Activated T-helper 2 cell treated with anti-CD3 and anti-CD28 coated beads, Interferon-gamma antibody, Interleukin-2, Interleukin-4, amounts not matched to agents 10 μg/mL and 5 μg/mL and 100 μg/mL, durations not matched to agents 14 hours and 24 hours and 36 hours (primary cell): ENCODE measurements at places on chromosomes 4 and X.

DNA sequence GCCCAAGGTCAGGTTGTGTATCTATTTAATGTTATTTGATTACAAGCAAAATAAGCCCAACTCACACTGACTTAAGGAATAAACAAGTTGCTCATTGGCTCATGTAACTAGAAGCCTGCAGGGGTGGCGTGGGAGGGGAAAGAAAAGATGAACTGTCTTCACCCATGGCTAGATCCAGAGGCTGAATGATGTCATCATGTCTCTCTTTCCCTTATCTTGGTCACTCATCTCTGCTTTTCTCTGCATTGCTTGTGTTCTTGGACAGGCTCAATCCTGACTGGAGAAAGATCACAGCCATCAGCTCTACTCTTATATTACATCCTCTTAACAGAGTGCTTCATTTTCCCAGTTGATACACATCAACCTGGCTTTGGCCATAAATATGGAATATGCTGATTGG lies 290.0 kb upstream of the DIAPH2 start:
- no peak overlapping the region for H3K4me3 ChIP-seq
- no peaks in the 10 kb centered on the region for H3K36me3 ChIP-seq
- DNase-seq = no peak
- no peaks in the 10 kb centered on the region for H3K27me3 ChIP-seq

GRCh38 chr4:76748649-76749048 lies 149.3 kb downstream of the SOWAHB start:
- H3K27ac ChIP-seq = no peak overlapping the region
- H3K4me1 ChIP-seq = no peaks in the 10 kb centered on the region
- no peak overlapping the region for H3K4me3 ChIP-seq
- DNase-seq = no peak
- no peaks in the 10 kb centered on the region for H3K36me3 ChIP-seq
- peaks cover 35% of the 10 kb centered on the region for H3K27me3 ChIP-seq

- H3K4me3 ChIP-seq = no peak overlapping the region
- H3K27me3 ChIP-seq = no peaks in the 10 kb centered on the region
- no peaks in the 10 kb centered on the region for H3K4me1 ChIP-seq
These were observed 47.2 kb downstream of the SLC34A2 start for GRCh38 chr4:25702848-25703247.

DNA sequence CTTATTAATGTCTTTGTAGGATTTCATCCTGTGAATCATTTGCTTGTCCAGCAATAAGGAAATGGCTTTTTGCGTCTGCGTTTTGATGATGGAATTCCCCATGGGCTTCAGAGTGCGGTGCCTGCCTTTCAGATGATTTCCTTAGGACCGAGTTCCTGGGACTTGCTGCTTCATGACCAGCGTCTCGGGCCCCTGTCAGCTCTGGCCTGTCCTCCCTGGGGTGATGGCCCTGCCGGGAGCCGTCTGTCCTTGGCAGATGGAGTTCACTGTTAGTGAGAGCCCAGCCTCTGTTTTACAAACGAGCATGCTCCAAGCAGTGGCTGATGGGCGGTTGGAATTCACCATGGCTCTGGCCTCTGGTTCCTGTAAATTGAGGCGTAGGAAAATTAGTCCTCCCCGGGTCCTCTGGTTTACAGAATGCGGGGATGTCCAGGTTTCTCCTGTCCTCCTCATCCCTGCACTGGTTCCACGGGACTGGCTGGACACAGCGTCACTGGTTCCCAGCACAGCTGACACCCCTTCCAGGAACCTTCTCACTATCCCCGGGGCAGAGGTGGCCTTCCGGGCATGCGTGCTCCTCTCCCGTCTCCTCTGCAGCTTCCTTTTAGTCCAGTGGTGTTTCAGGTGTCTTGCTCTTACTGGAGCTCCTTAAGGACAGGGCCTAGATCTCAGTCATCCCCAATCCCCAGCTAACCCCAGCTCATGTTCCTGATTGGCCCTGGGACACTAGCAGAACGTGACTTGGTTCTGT lies 34.9 kb downstream of the TBC1D14 start:
- no peak overlapping the region for H3K27ac ChIP-seq
- DNase-seq = no peak
- H3K36me3 ChIP-seq = no peaks in the 10 kb centered on the region
- no peaks in the 10 kb centered on the region for H3K27me3 ChIP-seq
- peaks cover 33% of the 10 kb centered on the region for H3K4me1 ChIP-seq
- no peak overlapping the region for H3K4me3 ChIP-seq

DNA sequence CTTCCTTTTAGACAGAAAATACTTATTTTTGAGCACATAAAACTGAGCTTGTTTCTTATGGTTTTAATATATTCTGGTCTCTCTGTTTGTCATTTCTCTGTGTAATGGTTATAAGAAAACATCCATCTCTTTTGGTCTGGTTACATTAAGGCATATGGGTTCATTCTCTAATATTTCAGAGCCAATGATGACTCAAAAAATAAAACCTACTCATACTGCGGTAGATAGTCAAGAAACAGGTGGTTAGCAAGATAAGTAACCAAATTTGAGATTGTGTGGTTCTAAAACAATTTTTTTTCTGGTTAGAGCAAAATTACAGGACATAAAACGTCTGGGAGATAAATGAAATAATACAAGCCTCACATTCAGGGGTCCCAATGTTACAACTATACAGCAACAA lies 654.5 kb downstream of the STIM2 start:
- H3K4me3 ChIP-seq = no peak overlapping the region
- H3K36me3 ChIP-seq = no peaks in the 10 kb centered on the region
- no peaks in the 10 kb centered on the region for H3K4me1 ChIP-seq
- no peaks in the 10 kb centered on the region for H3K27me3 ChIP-seq
- DNase-seq = no peak

GRCh38 chr4:55670695-55671094 lies 34.6 kb upstream of the NMU start:
- DNase-seq = no peak
- H3K4me1 ChIP-seq = no peaks in the 10 kb centered on the region
- H3K27ac ChIP-seq = no peak overlapping the region
- no peaks in the 10 kb centered on the region for H3K36me3 ChIP-seq
- H3K27me3 ChIP-seq = peaks cover 3% of the 10 kb centered on the region

- no peak overlapping the region for H3K27ac ChIP-seq
- no peak overlapping the region for H3K4me3 ChIP-seq
- no peak for DNase-seq
- H3K4me1 ChIP-seq = peaks cover 15% of the 10 kb centered on the region
- no peaks in the 10 kb centered on the region for H3K27me3 ChIP-seq
These were observed 73.1 kb downstream of the HMGB2 start for GRCh38 chr4:173261052-173261451.

DNA sequence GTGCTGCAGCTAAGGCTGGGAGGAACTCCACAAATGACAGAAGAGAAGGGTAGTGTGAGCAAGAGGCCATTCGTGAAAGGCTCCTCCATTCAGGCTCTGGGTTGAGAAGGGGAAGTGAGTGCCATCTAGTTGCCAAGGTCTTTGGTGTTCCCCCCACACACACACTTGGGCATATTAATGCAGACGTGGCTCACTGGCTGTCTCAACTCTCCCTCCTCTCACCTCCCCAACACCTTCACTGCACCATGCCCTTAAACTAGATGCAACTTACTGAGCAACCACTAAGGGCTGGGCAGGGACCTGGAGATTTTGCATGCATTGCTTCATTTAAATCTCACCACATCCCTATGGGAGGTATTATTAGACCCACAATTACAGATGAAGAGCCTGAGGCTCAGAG lies 8.7 kb downstream of the CLRN2 start:
- H3K27me3 ChIP-seq = peaks cover 16% of the 10 kb centered on the region
- H3K27ac ChIP-seq = no peak overlapping the region
- DNase-seq = no peak
- no peaks in the 10 kb centered on the region for H3K4me1 ChIP-seq
- no peaks in the 10 kb centered on the region for H3K36me3 ChIP-seq
- H3K4me3 ChIP-seq = no peak overlapping the region

GRCh38 chrX:153638436-153639176 lies 8.4 kb upstream of the DUSP9 start:
- no peaks in the 10 kb centered on the region for H3K36me3 ChIP-seq
- no peak for DNase-seq
- peaks cover 9% of the 10 kb centered on the region for H3K4me1 ChIP-seq

DNA sequence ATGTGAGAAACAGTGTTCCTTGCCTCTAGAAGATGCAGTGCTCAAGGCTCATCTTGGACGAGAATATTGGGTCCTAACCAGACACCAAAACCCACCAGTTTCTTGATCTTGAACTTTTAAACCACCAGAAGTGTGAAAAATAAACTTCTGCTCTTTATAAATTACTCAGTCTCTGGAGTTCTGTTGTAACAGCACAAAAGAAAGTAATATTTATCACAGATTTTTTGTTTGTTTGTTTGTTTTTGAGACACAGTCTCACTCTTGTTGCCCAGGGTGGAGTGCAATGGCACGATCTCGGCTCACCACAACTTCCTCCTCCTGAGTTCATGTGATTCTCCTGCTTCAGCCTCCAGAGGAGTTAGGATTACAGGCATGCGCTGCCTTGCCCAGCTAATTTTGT lies 371.1 kb upstream of the NDST4 start:
- H3K27ac ChIP-seq = no peak overlapping the region
- no peak for DNase-seq
- H3K4me1 ChIP-seq = no peaks in the 10 kb centered on the region
- H3K4me3 ChIP-seq = no peak overlapping the region
- no peaks in the 10 kb centered on the region for H3K27me3 ChIP-seq

- H3K4me3 ChIP-seq = no peak overlapping the region
- no peaks in the 10 kb centered on the region for H3K36me3 ChIP-seq
- no peak for DNase-seq
- H3K27ac ChIP-seq = no peak overlapping the region
- H3K27me3 ChIP-seq = no peaks in the 10 kb centered on the region
- H3K4me1 ChIP-seq = no peaks in the 10 kb centered on the region
These were observed 598.7 kb downstream of the EPHA5 start for GRCh38 chr4:65071564-65071963.

- no peaks in the 10 kb centered on the region for H3K27me3 ChIP-seq
- H3K36me3 ChIP-seq = no peaks in the 10 kb centered on the region
- no peak for DNase-seq
- H3K4me1 ChIP-seq = no peaks in the 10 kb centered on the region
- no peak overlapping the region for H3K27ac ChIP-seq
These were observed 66.8 kb upstream of the PLS3 start for GRCh38 chrX:115494161-115494560.

- no peak for DNase-seq
- no peaks in the 10 kb centered on the region for H3K27me3 ChIP-seq
- H3K27ac ChIP-seq = no peak overlapping the region
- no peak overlapping the region for H3K4me3 ChIP-seq
- H3K36me3 ChIP-seq = no peaks in the 10 kb centered on the region
These were observed 82.9 kb upstream of the PNPLA4 start for GRCh38 chrX:8010105-8010504.

- H3K4me1 ChIP-seq = no peaks in the 10 kb centered on the region
- no peaks in the 10 kb centered on the region for H3K27me3 ChIP-seq
- H3K4me3 ChIP-seq = no peak overlapping the region
- no peak overlapping the region for H3K27ac ChIP-seq
- no peak for DNase-seq
These were observed 205.0 kb upstream of the PDE5A start for GRCh38 chr4:119833611-119834010.

GRCh38 chr4:19437008-19437407 lies 814.7 kb upstream of the SLIT2 start:
- no peak overlapping the region for H3K4me3 ChIP-seq
- no peak overlapping the region for H3K27ac ChIP-seq
- H3K4me1 ChIP-seq = no peaks in the 10 kb centered on the region
- no peaks in the 10 kb centered on the region for H3K36me3 ChIP-seq

- DNase-seq = no peak
- no peak overlapping the region for H3K4me3 ChIP-seq
- peaks cover 1% of the 10 kb centered on the region for H3K27me3 ChIP-seq
- H3K27ac ChIP-seq = no peak overlapping the region
- H3K4me1 ChIP-seq = no peaks in the 10 kb centered on the region
These were observed 50.4 kb downstream of the CCDC160 start for GRCh38 chrX:134287346-134287745.

DNA sequence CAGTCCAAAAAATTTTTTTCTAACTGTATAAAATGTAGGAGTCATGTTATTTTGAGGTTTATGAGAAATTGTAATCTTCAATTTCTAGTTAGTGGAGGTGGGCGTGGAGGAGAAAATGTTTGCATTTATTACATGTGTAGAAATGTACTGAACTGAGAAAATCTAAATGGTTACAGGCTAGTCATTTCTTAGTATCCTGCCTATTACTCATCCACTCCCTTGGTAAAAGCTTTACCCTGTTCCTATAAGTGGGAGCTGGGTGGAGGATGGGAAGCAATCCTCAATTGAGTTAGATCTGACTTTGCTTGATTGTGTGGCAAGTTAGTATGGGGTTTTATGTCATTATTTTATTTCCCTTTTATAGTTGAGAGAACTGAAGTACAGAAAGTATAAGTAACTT lies 73.8 kb downstream of the POLA1 start:
- H3K27me3 ChIP-seq = no peaks in the 10 kb centered on the region
- H3K4me3 ChIP-seq = no peak overlapping the region
- peak overlapping the region; percentile 42 for H3K27ac ChIP-seq

DNA sequence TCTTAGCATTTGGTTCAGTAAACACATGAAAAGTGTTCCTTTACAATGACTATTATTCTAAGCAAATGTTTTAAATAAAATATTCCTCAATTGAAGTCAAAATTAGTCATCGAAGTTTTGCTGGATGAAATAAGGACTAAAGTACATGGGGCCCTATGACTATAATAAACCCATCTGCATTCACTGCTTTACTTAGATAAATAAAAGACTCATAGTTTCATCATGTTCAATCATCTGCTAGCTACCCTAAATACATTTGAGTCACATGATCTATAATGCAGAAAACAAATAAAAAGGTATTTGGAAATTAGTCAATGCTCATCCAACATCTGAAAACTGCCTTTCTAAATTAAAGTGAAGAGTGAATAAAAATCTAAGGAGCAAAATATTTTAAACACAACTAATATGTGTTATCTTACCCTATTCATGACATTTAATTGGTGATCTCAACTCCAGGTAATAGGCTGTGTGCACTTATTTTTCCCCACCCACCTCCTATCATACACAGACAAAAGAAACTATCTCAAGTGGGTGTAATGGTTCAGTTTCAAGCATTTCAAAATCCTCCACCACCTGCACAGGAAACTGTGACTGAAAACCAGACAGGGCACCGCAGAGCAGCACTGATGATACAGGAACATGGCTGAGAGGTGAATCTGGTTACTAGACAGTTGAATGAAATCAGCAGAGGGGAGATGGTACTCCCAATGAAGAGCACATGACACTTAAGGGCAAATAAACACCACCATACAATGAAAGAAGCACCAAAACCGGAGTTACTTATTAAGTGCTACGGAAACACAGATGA lies 78.6 kb downstream of the CAMK2D start:
- peak overlapping the region; percentile 93 for H3K27ac ChIP-seq
- H3K27me3 ChIP-seq = no peaks in the 10 kb centered on the region
- peaks cover 51% of the 10 kb centered on the region for H3K4me1 ChIP-seq
- peak overlapping the region; percentile 69 for H3K4me3 ChIP-seq
- peaks cover 68% of the 10 kb centered on the region for H3K36me3 ChIP-seq
- peak; percentile 73 for DNase-seq

DNA sequence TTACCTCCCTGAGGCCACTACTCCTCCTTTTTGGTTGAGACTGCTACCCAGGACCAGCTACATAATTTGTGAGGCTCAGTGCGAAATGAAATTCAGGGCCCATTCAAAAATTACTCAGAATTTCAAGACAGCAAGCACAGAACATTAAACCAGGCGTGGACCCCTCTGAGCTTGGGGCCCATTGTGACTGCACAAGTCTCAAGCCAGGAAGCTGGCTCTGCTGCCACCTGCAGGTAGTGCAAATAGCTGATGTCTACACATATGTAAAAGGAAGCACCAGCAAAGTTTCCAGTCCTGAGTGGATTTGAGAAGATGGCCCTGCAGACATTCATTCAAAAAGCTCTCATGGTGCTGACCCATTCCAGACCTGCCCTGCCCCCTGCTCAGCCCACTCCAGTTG lies 213.4 kb upstream of the LNX1 start:
- no peaks in the 10 kb centered on the region for H3K36me3 ChIP-seq
- no peak for DNase-seq
- H3K4me1 ChIP-seq = no peaks in the 10 kb centered on the region
- H3K4me3 ChIP-seq = no peak overlapping the region
